SK-N-SH treated with all-trans-retinoic acid at 6 μM for 48 hours (cell line): ENCODE measurements at places on chromosomes 5 and 9.

DNA sequence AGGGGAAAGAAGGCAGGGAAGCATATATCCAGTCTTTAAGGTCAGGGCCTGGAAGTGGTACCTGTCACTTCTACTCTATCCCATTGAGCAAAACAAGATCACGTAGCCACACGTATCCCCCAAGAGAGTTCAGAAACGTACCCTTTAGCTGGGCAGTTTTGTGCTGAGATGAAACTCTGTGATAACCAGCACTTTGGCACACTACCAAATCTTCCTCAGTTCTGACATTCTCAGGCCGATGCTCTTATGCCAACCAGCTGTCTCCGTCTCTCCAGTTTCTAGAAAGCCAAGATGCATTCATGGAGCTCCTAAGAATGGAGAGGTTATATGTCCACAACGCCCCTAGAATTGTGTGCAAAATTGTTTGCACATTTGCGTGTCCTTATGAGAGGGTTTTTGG lies 176.6 kb upstream of the MSX2 start:
- peak; percentile 42; the same call in 2 of the 3 replicates for ATAC-seq

DNA sequence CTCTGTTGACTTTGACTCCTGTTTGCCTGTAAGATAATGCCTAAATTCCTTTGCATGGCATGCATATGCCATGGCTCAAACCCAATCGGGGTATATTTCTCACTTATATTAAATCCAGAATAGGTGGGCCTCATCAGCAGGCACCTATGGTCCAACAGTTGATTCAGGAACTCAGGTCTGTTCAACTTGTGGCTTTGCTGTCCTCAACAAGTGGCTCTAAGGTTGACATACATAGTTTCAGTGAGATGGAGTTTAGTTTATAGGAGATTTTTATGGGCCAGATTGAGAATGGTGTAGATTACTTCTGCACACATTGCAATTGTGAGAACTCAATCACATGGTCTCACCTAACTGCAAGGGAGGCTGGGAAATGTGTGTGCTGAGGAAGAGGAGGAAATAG lies 31.6 kb upstream of the PTGER4 start:
- ATAC-seq = no peak

GRCh38 chr5:80250801-80251200 lies 5.0 kb downstream of the SERINC5 start:
- no peak for ATAC-seq

DNA sequence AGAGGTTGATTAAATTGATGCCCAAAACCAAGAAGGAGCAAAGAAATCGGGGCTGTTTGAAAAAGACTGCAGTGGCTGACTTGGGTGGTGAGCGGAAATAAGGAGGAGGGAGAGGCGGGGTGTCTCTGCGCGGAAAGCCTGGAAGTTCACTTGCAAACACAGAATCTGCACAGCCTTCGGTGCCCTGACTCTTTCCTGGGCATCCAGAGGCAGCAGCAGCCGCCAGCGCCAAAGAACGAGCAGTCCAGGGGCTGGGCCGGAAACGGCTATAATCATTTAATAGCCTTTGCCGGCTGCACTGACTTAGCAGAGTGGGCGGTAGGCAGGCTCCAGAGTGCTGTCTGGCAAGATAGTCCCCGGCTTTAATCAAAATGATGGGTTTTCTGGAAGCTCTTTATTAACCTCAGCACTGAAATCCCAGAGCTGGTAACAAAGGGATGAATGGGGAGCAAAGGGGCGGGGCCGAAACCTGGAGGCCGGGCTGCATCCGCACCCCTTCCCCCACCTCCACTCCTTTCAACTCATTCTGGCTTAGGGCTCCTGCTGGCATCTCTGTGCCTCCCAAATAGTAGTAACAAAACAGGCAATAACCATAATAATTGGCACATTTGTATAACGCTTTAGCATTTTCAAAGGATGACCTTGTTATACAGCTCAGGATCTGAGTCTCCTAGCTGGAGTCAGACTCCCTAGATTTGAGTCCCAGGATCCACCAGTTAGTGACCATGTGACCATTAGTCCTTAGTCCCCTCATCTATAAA lies 35.7 kb downstream of the PCDHAC2 start:
- peak; percentile 90 for ATAC-seq
